ENCODE measurements at places on chromosomes 3 and 15. TPM values are rescaled to one million over a fixed set of nuclear protein-coding genes. Genes with fewer than 3 reads are reported as not detected.

The SEMA3B gene
- 7.3 TPM for total RNA-seq

The SLC22A13 gene
- total RNA-seq = 0.42 TPM

The A4GNT gene
- total RNA-seq = not detected

The PEX5L gene
- total RNA-seq = 3.2 TPM

The SLC12A1 gene
- 0.39 TPM for total RNA-seq

DNA sequence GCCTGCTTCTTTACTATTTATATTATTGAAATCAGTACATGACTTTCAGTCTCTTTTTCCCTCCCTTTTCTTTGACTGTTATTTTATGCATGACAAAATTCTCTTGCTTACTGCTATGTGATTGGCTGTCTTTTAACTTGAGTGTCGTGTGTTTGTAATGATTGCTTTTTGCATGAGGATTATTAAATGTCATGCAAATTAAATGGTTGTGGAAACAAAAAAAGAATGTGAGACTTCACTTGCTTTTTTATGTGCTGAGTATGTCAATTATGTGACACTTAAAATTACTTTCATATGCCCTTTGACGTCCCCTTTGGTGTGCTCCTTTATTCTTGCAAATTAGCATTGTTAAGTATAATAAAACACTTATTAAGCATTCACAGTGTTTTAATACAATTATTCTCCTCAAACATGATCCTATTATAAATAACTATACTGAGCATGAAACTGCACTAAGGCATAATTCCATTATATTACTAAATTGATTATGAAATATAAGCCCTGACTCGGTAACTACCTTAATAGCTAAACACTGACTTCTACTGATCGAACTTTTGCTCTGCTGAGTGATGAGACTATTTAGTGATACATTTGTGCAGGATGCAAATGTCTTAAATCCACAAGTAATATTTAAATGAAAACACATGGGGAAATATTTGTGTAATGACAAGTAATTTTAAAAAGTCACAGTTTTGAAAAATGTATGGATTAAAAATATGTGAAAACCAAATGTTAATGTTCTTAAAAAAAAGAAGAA, 401.7 kb downstream of the NLGN1 start:
- DNase-seq = no peak
- H3K27ac ChIP-seq = peak overlapping the region; percentile 78
- H3K27me3 ChIP-seq = no peaks in the 10 kb centered on the region
- peak overlapping the region; percentile 23 for H3K4me3 ChIP-seq
- peaks cover 52% of the 10 kb centered on the region for H3K4me1 ChIP-seq

DNA sequence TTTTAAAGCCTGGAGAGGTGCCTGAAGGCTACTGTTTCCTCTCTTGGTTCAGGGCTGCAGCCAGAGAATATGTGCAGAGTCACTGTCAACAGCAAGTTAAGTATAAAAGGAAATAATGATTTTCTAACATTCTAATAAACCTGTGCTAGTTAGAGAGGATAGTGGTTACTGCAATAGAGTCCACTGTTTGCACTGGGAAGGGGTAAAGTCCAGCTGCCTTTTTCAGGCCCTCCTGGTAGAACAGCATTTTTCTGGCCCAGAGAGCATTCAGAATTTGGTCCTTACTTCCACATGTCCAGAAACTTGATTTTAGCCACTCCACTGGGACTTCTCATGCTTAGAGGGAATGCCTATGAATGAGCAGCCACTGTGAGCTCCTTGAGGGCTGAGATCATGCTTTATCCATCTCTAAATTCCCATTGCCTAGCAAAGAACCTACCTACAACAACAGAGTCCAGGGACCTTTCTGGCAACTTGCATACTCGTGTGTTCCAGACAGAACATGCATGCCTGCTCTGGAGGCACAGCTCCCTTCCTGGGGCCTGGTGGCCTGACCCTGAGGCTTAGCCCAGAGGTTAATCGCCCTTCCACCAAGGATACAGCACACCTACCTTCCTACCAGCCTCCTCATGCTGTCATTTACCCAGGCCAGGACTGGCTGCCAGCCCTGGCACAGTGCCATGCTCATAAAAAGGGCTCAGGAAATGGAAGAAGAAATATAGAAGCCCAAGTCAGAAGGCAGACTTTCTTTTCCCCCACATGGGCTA, 50.3 kb upstream of the ATP13A3 start:
- DNase-seq = no peak
- no peaks in the 10 kb centered on the region for H3K27me3 ChIP-seq
- no peaks in the 10 kb centered on the region for H3K4me1 ChIP-seq
- H3K27ac ChIP-seq = no peak overlapping the region
- no peak overlapping the region for H3K4me3 ChIP-seq
- H3K36me3 ChIP-seq = peaks cover 10% of the 10 kb centered on the region

DNA sequence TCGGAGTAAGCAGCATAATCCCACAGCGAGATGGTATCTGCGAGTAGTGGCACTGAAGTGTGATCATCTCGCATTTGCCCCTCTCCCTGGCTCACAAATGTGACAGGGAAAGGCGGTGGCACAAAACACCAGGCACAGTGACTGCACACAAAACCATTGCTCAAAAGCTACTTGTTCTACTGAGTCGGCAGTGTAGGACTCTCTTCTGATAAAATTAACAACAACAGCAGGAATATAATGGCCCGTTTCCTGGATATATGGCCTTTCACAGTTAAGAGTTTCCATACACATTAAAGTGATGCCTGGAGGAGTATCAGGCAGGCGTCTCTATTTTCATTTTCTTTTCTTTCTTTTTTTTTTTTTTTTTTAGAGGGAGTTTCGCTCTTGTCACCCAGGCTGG, 69.0 kb downstream of the MYO1E start:
- peaks cover 47% of the 10 kb centered on the region for H3K4me1 ChIP-seq
- H3K27me3 ChIP-seq = no peaks in the 10 kb centered on the region
- no peak for DNase-seq
